ENCODE measurements at places on chromosomes 12 and 14.

GRCh38 chr12:124454735-124455134 is 112.7 kb downstream of the NCOR2 start:
- DNase-seq = peak; percentile 85

DNA sequence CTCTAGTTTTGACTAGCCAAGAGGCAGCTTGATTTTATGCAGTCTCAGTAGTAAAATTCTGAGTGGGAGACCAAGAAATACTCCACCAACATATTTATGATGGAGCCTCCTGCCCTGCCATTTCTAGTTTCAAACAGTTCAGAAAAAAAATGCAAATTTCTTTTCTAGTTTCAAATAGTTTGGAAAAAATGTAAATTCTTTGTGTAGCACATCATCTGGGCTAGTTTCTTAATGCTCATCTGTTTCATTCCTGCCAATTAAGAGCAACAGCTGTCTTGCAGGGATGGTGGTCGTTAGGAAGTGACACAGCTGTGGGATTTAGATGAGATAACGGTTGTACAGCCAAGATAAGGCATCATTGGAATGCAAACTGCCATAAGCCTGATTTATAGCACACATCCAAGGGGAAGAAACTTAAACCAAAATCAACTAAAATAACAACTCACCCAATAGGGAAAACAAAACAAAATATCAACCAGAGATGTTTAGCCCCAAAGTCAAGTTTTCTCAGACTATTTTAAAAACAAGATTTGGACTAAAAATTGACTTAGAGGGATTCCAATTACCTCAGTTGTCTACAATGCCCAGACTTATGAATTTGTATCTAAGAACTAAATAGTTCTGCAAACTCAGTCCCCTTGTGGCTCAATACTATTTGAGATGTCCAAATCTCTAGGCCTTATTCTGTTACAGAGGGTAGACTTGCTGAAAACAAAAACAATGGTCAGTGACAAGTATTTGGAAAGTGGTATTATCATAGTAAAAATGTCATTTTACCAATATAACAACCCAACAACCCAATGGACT is 291.3 kb upstream of the ATP2B1 start:
- DNase-seq = peak; percentile 53

- DNase-seq = no peak
These were observed 28.1 kb upstream of the PPM1A start for GRCh38 chr14:60220917-60221316.

DNA sequence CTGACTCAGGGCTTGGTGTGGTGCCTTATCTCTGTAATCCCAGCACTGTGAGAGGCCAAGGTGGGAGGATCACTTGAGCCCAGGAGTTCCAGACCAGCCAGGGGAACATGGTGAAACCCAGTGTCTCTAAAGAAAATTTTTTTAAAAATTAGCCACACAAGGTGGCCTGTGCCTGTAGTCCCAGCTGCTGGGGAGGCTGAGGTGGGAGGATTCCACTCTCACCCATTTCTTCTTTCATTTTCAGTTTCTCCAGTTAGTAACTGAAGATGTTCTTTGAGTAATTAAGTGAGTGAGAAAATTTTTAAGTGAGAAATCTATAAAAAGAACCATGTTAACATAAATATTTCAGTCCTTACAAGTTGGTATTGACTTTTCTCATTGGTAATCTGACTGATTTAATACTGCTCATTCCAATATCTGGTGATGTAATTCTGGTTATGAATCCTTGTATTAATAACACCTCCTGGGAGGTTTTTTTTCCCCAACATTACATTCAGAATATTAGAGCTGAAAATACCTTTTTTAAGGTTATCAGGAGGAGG is 6.1 kb downstream of the METTL3 start:
- no peak for DNase-seq

DNA sequence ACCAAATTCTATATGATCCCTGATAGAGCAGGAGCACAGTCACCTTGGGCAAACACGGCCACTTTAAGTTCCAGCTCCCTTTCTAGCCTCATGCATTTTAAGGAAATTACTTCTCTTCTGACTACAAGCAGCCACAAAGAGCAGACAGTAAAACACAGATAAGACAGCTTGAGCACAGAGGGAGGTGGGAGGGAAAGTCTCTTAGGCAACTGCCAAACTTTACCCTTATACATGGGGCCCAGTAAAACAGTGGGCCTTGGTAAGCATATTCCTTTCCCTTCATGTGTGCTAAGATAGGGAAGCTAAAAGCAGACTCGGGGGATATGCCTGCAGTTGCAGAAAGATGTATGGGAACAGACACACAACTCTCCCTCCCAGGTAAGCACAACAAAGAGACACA is 235.9 kb downstream of the CPNE8 start:
- DNase-seq = no peak

DNA sequence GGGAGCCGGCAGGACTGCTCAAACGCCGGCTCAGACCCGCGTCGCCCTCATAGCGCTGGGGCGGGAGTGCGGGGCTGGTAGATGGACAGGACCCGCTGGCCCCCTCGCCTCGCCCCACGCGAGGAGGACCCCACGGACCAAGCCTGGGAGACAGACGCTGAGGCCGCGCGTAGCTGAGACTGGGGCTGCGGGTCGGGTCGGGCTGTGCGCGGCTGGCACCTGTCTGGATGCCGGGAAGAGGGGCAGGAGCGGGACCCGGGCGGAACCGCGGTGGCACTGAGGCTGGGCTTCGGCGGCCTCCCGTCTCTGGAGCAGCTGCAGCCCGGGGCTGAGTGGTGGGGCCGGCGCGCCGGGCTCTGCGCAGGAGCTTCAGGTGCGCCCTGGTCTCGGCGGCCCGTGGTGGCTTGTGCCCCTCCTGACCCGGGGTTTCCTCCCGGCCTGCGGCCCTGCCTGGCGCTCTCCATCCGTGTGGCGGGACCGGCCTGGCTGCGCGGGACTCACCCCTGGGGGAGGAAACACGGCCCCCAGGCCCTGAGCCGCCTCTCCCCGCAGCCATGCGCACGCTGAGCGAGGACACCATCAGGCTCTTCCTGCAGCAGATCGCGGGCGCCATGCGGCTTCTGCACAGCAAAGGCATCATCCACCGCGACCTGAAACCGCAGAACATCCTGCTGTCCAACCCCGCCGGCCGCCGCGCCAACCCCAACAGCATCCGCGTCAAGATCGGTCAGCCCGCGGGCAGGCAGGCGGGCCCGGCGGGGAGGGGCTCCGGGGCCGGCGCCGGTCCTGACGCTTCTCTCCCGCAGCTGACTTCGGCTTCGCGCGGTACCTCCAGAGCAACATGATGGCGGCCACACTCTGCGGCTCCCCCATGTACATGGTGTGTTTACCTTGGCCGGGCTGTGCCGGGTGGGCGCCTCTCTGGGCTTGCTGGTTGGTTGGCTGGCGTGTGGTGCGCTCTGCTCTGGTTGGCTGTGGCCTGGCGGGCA is 14.0 kb downstream of the ULK1 start:
- no peak for DNase-seq

DNA sequence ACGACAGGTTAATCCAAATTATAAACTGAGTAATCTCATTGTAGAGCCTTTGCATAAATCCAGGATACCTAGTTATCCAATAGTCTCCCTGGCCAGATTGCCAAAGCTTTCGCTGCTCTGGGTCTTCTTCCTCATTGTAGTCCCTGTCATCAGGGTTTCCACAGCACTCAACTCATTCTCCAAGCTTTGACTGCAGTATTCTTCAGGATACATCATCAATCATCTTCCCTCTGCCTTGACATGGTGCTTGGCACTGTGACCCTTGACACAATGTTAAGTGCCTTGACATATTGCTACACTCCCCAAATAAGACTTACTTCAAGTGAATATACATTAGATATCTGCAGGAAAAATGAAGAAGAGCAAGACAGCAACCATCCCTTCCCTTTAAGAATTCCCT is 60.1 kb upstream of the RESF1 start:
- no peak for DNase-seq
